ENCODE measurements at places on chromosomes 1 and 21.

DNA sequence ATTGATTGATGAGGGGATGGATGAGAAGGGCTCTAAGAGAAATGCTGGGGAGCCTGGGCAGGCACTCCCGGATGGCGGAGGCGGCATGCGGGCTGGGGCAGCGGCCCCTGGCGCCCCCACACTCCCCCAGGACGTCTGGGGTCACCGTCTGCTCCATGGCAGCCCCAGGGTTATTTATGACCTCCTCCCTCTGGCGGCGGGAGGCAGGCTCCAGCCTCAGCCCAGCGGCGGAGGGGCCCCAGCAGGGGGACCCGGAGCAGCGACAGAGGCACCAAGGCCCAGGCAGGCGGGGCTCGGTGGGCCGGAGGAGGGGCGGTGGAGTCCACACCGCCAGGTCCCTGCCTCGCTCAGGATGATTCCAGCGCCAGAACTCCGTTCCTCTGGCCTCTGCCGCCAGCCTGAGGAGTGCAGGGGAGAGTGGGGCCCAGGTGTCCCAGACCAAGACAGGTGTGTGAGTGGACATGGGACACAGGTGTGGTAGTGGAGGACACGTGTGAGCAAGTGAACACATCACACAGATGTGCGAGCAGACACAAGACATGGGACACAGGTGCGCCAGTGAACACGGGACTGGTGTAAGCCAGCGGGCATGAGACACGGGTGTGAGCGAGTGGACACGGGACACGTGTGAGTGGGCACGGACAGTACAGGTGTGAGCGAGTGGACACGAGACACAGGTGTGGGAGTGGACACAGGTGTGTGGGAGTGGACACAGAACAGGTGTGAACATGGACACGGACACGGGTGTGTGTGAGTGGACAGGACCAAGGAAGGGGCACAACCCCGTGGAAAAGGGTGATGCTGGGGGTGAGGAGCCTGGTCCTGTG is 2.5 kb upstream of the SAMD11 start:
- no peak for DNase-seq

DNA sequence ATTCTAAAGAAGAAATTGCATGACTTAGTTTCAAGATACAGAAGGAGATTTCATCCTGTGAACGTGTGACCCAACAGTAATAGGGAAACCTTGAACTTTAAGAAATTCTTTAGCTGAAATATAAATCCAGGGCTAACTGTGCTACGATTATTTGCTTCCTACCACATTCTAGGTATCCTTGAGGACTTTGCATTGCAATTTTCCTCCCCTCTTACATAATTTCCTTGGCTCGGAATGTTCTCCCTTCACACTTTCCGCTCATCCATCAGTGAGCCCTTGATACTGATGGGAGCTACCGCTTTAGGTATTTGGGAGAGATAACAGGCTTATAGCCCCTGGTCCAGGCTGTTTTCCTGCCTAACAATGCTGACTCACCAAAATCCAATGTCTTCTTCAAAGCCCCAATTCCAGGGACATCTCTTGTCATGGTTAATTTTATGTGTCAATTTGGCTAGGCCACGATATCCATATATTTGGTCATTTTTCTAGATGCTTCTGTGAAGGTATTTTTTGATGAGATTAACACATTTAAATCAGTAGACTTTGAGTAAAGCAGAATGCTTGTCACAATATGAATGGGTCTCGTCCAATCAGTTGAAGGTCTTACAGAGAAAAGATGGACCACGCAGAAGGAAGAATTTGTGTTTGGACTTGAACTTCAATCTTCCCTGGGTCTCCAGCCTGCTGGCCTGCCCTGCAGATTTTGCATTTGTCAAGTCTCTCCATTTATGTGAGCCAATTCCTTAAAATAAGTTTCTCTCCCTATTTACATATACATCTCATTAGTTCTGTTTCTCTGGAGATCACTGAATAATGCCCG is 121.2 kb downstream of the PTPN14 start:
- DNase-seq, result no peak

DNA sequence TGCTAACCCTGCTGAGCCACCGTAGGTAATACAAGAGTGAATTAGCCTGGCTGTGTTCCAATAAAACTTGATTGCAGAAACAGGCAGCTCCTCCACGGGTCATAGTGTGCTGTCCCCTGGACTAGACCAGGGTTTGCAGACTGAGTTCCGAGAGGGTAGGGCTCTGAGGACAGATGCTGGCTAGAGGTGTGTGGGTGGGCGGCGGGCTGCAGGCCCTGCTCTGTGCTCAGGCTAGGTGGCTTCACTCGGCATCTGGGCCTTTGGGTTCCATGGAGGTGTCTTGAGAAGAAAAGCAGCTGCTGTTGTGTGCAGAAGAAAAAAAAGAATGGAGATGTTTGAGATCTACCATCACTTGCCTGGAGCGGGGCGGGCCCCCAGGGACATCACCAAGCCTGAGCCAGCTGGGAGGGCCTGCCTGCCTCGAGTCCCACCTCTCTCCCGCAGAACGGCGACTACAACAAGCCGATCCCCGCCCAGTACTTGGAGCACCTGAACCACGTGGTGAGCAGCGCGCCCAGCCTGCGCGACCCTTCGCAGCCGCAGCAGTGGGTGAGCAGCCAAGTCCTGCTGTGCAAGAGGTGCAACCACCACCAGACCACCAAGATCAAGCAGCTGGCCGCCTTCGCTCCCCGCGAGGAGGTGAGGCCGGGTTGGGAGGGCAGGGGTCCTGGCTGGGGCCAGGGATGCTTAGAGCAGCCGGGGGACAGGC is 7.9 kb downstream of the TMEM201 start:
- no peak for DNase-seq

DNA sequence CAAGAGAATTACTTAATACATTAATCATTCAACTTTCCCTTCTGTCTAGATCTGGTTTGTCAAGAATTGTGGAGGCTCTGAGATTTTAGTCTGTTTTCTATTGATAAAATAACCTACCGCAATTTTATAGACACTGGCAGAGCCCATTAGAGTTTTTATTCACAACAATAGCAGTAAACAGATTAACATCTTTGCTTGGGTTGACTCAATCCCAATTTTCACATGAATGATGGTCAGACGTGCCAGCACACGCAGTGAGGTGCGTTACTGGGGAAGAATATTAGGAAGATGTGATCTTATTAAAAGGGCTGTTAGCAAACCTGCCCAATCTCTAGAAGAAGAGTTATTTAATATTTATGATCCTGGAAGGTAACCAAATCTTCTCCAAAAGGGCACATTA is 736.6 kb downstream of the MRPL39 start:
- DNase-seq, result no peak

DNA sequence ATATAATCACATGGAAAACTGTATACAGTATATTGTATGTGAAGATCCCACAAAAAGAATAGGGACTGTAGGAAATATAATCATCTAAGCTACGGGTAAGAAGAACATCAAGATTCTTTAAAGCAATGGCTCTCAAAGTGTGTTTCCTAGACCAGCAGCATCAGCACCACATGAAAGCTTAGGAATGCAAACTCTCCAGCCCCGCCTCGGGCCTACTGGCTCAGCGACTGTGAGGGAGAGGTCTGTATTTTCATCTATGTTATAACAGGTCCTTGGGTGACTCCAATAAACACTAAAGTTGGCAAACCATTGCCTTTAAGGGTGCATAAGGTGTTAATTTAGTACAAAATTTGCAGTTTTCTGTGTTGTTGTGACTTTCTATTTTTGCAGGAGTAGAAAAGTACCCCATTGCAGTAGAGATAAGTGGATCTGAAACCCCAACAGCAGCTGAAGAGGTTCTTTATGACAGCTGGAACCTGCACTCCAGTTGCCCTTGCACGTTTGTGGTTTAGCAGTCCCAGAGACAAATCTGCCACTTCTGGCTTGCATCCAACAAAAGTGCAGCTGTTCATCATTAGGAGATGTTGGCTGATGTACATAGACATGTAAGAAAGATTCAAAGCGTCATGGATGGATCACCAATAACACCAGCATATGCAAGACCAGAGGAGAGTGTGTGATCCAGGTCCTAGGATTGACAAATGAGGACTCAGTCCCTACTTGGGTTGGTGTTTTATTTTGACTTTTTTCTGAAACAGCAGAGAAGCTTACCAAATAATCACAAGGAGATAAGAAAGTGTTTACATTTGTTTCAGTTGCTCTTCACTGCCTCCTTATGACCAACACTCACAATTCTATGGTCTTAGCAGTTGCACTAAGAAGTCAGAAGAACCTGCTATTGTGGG is 15.9 kb upstream of the IFNAR1 start:
- no peak for DNase-seq

DNA sequence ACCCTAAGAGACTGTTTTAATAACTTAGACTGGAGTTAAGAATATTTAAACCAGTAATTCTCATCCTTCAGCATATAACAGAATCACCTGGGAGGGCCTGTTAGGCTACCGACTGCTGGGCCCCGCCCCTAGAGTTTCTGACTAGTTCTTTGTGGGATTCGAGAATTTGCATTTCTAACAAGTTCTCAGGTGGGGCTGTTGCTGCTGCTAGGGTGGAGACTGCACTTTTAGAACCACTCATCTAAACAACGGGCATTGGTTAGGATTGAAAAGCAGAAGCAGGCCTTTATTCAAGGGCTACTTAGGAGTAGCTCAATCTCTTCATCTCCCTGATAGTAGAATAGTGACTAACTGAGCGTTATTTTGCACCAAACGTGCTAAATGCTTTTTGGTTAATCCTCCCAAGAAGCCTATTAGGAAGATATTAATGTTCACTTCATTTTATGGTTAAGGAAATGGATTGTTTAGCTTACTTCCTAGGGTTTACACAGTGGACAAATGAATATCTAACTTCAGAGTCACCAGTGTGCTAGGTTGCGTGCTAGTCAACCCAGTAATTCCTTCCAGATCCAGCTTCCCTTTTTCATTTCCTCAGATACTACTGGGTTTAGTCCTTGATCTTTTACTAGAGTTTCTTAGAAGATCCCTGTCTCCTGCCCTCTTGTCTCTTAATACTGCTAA is 31.1 kb upstream of the UAP1 start:
- no peak for DNase-seq

DNA sequence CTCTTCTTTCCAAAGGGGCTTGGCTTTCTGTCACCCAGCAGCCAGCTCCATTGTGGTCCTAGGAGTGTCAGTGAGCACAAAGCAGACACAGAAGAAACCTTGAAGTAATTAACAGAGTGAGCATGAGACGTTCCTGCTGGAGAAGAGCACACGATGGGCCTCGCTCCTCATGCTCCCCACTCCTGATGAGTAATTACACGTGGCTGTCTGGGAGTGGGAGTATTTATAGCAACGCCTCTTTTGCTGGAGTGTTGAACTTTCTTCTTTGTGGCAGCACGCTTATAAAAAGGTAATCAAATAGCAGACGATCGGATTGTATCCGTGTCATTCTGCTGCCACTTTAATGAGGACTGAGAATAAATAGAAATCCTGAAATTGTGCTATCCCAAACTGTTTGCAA is 185.8 kb downstream of the CAMTA1 start:
- no peak for DNase-seq

- no peak for DNase-seq
These were observed 27.4 kb upstream of the DNASE2B start for GRCh38 chr1:84370831-84371394.

GRCh38 chr1:6832531-6833188 is 47.4 kb downstream of the CAMTA1 start:
- no peak for DNase-seq

DNA sequence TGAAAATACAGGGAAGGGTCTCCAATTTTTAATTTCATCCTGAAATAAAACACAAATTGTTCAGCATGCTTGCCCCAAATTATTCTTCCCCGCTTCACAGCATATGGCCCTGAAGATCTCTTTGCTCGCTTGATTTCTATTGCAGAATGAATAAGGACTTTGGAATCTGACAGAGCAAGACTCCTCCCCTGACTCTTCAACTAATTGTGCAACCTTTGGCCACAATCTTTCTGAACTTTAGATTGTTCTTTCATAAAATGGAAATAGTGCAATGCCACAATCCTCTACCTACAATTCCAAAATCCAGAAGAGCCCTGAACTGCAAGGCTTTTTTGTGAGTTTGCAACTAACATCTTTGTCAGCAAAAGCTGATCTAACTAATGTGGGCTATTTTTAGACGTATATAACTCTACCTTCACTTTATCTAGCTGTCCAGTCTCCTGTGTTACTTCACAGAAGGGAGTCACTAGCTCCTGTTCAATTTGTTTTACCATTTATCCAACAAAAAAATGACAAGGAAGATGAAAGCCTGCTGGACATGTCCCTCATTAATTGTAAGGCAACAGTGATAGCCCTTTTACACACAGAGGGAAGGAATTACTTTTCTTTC is 13.4 kb downstream of the RNASEL start:
- no peak for DNase-seq

DNA sequence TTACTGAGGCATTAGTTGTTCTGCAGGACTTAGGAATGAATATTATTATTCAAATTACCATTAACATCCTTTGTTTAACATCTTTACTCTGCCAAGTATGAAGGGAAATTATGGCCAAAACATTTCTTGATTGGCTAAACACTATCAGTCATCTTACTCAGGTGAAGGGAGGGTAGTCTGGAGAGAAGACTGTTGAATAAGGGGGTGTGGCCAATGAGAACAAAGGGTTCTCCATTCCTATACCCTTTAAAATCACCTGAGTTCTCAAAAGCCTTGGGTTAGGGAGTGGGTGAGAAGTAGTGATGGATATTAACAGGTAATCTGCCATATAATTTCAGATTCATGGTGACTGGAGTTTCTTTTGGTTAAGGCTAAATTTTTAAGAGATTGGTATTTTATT is 19.3 kb downstream of the CRYZL1 start:
- no peak for DNase-seq

DNA sequence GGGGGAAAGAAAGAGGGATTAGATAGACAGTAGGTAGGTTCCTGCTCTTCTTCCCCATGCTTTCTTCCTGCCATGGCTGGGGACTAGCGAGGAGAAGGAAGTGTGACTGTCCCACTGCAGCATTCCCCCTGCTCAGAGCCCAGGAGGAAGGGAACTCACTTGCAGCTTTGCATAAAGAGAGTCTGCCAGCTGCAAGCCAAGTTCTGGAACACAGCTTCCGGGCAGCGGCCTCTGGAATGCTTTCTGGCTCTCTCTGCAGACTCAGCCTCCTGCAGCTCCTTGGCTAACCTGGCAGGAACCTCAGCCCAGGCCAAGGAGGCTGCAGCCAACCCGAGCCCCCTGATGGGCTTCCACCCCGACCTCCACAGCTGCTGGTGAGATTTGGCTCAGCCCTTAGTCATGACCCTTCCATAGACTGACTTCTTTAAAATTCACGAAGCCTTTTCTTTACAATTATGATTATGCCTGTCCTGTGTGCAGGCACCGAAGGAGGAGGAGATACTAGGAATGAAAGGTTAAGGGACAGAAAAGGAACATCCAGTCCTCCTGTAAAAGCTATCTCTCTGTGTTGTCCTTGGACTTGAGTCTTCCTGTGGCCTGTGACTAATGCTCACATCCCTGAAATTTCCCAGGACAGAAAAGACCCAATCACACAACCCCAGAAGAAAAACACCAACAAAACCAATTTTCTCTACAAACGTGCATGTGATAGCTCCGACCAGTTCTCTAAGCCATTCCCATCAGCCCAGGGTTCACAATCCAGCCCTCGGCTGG is 108.2 kb upstream of the OLIG2 start:
- DNase-seq, result no peak

DNA sequence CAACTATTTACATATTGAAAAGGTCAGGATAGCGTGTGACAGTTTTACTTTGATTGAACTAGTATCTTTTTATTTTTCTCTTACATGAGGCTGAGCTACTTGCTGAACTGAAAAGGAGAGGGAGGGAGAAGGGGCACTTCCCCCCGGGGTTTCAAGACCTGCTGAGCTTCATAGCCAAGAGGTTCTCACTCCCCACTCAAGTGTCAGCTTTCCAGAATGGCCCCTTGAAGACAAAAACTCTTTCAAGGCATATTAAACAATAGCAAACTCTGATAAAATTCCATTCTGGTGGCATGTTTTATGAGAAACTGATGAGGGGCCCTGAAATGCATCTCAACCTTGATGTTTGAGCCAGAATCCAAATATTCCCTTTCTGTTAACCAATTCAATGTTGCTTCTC is 143.0 kb downstream of the KAZN start:
- DNase-seq, result no peak

- DNase-seq, result no peak
These were observed 44.2 kb downstream of the ELK4 start for GRCh38 chr1:205587581-205587980.

All from cortex of kidney (tissue), 1 donor.